ENCODE measurements at places on chromosomes 4 and X.

GRCh38 chrX:41022566-41022965 is 62.7 kb upstream of the USP9X start:
- DNase-seq = no peak

DNA sequence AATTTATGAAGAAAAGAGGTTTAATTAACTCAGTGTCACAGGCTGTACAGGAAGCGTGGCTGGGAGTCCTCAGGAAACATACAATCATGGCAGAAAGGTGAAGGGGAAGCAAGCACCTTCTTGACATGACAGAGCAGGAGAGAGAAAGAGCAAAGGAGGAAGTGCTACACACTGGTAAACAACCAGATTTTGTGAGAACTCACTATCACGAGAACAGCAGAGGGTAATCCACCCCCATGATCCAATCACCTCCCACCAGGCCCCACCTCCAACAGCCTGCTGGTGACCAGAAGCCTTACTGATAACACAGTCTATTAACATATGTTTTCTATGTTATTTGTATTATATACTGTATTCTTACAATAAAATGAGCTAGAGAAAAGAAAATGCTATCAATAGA is 254.8 kb downstream of the PCDH10 start:
- no peak for DNase-seq

DNA sequence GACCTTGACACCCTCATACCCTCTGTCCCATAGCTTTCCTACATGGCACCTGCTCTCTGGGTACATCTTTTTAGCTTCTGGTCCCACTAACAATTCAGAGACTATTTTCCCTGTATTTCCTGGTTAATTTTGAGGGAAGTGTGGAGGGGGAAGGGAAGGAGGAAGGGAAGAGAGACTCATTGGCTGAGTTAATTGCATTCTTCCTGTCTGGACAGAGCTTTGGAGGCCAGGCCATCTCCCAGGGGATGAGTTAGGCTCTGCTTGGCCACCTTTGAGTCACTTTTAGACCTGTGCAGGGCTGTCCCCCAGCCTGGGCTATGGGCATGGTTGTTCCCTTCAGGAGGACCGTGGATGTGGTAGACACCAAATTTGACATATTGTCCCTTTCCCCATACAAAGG is 167.9 kb upstream of the PGRMC2 start:
- no peak for DNase-seq

DNA sequence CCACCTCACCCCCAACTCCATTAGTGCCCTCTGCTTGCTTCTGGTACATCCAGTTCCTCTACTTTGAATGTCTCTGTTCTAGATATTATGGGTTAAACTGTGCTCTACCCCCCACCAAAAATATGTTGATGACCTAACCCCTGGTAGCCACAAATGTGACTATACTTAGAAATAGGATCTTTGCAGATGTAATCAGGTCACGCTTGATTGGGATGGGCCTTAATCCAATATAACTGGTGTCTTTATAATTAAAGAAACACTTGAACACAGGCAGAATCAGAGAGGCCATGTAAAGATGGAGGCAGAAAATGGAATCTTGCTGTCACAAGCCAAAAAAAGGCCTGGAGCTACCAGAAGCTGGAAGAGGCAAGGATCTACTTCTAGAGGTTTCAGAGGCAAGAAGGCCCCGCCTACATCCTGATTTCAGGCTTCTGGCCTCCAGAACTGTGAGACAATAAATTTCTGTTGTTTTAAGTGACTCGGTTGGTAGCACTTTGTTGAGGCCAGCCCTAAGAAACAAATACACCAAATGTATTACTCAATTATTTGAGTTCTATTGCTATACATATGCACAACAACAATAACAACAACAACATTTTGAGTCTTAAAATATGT is 220.0 kb downstream of the PPP3CA start:
- DNase-seq = no peak

- DNase-seq = peak; percentile 34
These were observed 531 bp downstream of the DGKQ start for GRCh38 chr4:972651-973424.

DNA sequence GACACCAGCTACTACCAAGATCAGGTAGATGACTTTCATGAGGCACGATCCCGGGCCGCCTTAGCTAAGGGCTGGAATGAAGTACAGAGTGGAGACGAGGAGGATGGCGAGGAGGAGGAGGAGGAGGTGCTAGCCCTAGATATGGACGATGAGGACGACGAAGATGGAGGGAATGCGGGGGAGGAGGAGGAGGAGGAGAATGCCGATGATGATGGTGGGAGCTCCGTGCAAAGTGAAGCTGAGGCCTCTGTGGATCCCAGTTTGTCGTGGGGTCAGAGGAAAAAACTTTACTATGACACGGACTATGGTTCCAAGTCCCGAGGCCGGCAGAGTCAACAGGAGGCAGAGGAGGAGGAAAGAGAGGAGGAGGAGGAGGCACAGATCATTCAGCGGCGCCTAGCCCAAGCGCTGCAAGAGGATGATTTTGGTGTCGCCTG is 481 bp downstream of the UTP3 start:
- no peak for DNase-seq

DNA sequence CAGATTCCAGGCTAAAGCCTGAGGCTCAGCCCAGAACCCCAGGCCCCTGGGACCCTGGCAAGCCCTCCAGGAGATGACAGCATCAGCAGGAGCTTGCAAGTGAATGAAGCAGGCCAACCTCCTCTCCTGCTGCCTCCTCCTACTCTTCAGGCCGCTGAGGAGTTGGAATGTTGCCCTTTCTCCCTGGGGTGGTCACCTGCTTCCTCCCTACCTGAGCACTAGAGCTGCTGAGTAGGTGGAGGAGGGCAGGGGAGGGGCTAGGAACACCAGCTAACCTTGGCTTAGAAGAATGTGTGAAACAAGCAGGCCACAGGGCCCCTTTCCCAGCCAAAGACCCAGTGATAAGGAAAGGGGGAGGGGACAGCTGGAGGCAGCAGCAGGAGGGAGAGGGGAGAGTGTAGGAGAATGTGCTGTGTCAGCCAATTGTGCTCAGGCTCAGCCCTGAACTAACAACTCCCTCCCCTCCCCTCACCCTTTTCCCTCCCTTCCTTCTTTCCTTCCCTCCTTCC is 58.0 kb downstream of the PJA1 start:
- DNase-seq = no peak

GRCh38 chrX:133307637-133308498 is 89.7 kb upstream of the TFDP3 start:
- no peak for DNase-seq

DNA sequence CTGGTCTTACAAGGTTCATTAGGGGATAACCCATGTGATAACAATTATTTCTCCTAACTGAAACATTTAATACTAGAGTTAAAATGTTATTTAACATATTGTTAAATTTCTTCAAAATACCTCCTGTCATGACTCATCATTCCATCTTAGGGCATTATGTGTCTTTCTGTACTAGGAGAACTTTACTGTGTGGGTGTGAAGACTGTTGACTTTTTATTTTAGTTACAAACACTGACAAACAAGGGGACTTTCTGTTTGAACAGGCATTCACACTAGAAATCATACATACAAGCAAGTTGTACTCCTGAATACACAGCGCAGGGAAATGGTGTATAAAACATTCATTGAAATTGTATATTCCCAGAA is 175.9 kb downstream of the FBXW7 start:
- DNase-seq = no peak

DNA sequence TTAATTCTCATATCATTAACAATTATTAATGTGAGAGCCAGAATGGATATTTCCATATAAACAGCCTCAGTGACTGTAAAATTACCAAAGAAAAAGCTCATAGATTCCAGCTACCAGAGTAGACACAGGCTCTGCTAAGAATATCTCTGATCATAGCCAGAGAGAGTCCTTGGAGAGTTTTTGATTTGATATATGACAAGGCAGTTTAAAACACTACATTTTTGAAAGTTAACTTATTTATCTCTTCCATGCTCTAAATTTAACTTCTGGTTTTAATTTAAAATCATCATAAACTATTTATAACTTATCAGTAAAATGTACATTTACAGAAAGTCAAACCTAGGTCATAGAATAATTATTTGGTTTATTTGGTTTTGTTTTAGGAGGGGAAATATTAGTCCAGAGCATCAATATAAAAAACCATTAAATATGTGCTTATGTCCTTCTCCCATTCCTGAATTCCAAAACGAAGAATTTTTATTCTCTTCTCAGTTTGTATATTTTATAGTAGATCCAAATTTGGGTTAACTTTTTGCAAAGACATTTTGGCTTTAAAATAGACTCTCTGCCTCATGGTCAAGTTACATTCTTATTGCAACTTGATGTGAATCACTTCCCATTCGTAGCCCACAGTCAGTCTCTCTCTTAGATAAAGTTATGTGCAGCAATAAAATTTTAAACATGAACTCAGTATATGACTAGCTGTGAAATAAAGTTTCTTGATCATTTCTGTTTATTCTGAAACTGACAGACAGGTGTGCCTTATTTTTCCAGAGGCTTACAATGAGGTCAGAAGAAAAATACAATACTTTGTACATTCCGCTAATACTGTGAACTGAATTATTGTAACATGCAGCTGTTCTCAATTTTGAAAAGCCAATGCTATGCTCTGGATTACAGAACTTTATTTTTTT is 267.1 kb downstream of the PAPSS1 start:
- DNase-seq = no peak

- DNase-seq = no peak
These were observed 349.3 kb upstream of the PCDH18 start for GRCh38 chr4:137881641-137882040.

DNA sequence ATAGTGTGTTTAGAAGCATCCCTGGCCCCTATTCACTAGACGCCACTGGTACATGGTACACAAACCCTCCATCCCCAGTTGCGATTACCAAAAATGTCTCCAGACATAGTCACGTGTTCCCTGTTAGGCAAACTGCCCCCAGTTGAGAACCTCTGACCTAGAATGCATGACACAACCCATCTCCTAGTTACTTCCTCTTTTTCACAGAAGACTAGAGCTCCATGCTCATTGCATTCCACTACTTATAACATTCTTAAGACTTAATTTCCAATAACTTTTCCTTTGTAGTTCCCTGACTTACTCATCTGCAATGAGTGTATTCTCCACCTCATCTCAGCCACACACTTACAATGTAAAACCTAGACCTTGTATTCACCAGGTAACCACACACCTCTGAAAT is 68.6 kb downstream of the PRSS12 start:
- no peak for DNase-seq

DNA sequence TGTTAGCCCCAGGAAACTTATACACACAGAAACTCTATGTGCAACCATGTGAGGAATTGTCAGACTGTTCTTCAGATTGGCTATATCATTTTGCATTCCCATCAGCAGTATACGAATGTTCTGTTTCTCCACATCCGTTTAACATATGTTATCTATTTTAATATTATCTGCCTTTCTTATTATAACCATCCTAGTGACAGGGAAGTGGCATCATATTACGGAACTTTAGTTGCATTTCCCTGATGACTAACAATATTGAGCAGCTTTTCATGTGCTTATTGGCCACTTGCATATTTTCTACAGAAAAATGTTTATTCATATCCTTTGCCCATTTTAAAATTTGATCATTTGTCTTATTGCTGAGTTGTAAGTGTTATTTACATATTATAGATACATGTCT is 36.5 kb upstream of the IL15 start:
- DNase-seq = no peak

GRCh38 chr4:104451573-104451972 is 43.1 kb downstream of the CXXC4 start:
- no peak for DNase-seq

GRCh38 chr4:10157478-10158332 is 41.1 kb upstream of the WDR1 start:
- DNase-seq = no peak

- DNase-seq = no peak
These were observed 11.3 kb downstream of the LAMP2 start for GRCh38 chrX:120457766-120458180.

GRCh38 chrX:74925225-74926088 is at the start of gene NEXMIF:
TSS of gene NEXMIF (minus strand) at chrX:74925452.
- DNase-seq = peak; percentile 58

GRCh38 chr4:92988301-92988700 is 684.5 kb downstream of the GRID2 start:
- DNase-seq = no peak

All from stimulated activated naive CD4-positive, alpha-beta T cell (primary cell).